Stimulated activated CD8-positive, alpha-beta memory T cell treated with anti-CD3 and anti-CD28 coated beads, Interleukin-15, amount 100 ng/mL, for 24 hours (primary cell): ENCODE measurements at places on chromosomes 5 and 9.

GRCh38 chr5:119420169-119420568 lies 32.1 kb upstream of the HSD17B4 start:
- DNase-seq = no peak

- no peak for DNase-seq
Observed at GRCh38 chr5:58235299-58235698, 224.6 kb downstream of the PLK2 start.

DNA sequence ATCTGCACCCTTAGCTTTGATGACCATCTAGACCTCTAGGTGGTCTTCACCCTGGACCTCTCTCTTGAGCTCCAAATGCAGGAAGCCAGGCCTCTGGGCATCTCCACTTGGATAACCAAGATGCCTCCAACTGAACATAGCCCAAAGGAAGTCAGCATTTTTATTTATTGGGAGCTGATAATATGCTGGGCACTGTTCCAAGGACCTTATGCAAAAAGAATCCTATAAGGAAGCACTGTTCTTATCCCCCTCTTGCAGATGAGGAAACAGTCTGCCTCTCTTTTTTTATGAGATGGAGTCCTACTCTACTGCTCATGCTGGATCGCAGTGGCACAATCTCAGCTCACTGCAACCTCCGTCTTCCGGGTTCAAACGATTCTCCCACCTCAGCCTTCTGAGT lies 219.9 kb downstream of the CDK5RAP2 start:
- no peak for DNase-seq

DNA sequence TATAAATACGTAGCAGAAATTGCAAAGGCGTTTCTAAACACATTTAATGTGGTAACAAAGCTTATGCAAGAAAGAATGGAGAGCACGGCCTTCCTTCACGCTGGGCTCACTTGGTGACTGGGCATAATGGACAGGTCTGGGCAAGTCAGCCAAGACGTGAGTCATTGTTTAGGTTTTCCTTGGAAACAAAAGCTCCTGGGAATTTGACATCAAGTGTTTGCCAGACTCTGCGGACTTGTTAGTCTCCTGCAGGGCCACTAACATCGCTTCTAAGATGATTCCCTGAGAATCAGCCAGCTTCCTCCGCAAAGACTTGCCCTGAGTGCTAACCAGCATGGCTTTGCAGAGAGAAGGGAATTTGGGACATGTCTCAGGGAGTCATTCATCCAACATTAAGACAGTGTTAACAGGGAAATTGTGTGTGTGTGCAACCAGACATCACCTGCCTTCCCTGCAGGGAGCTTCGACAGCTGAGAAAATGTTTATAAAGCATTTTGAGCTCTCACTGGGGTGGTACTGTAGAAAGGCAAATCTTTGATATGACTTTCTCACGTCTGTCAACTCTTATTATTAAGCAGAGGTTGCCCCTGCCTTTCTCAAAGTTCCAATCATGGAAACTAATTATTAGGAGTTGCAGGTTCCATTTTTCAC lies 182.5 kb downstream of the NTRK2 start:
- no peak for DNase-seq

- DNase-seq = no peak
Observed at GRCh38 chr9:109040571-109040970, 27.3 kb upstream of the CTNNAL1 start.

DNA sequence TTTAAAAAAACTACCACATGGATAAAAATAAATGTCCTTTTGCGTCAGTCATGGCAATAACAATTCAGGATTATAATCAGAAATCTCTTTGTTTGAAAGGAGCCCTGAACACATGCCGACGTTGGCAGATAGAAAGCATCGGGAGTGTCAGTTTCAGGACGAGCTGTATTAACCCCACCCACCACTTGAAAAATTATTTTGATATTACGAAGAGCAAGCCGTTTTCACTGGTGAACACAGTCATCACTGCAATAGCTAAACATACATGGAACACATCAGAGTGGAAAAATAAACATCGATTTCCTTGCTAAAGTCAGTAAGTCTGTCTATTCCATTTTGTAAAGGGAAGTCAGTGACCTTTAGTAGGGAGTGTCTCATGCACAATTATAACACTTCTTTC lies 266.4 kb upstream of the FBXL7 start:
- no peak for DNase-seq

- no peak for DNase-seq
Observed at GRCh38 chr9:78015241-78015640, 16.4 kb downstream of the GNAQ start.

- no peak for DNase-seq
Observed at GRCh38 chr9:111943200-111943599, 46.6 kb downstream of the UGCG start.

DNA sequence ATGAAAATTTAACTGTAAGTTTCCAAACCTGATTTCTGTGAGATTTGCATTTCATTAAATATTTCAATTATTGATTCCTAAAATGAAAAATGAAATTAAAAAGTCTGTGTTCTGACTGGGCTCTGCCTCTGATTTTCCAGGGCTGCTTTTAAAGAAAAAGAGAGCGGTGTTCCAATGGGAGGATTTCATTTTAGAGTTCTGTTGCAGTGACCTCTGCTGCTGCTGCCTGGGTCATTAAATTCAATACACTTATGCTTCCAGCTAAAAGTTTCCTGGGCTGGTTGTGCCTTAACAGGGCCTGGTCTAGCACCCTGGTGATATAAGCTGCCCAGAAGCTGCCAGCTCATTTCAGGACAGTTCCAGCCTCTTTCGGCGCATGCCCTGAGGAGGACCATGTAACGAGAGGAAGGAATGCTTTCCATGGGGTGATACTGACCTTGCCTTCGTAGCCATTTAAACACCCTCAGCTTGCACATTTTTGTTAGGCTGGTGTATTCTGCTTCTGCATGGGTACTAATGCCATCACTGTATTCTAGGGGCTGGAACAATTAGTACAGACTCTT lies 93.3 kb downstream of the TMEM174 start:
- no peak for DNase-seq

- no peak for DNase-seq
Observed at GRCh38 chr5:66337626-66338226, 193.6 kb downstream of the SREK1 start.

DNA sequence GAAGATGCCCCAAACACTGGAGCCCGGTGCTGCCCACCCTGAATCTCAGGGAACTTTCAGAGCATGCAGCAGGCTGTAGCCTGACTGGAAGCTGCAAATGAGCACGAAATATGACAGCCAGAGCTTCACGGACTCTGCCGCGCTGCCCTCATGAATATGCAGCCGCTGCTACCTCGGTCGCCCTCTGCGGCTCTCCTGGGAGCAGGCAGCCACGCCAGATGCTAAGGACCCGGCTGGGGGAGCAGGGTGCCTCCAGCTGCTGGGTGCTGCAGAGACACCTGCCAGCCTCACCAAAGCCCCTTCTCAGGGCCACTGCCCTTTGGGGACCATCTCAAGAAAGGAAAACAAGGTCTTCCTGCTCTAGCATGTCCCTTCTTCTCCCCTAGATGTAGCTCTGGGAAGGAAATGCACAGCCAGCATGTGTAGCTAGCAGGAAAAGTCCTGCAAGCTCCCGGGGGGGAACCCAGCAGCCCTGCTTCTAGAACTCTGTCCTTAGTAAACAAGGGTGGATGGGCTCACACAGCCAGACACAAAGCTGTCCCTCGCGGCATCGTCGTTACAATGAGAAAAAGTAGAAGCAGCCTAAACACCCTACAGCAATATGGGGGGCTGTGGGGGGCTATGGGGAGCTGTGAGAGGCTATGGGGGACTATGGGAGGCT lies 56.8 kb upstream of the OLFM1 start:
- DNase-seq = no peak

- DNase-seq = no peak
Observed at GRCh38 chr5:74426506-74426905, 214.0 kb downstream of the ENC1 start.

- DNase-seq = no peak
Observed at GRCh38 chr9:119005162-119005561, 364.1 kb downstream of the BRINP1 start.

DNA sequence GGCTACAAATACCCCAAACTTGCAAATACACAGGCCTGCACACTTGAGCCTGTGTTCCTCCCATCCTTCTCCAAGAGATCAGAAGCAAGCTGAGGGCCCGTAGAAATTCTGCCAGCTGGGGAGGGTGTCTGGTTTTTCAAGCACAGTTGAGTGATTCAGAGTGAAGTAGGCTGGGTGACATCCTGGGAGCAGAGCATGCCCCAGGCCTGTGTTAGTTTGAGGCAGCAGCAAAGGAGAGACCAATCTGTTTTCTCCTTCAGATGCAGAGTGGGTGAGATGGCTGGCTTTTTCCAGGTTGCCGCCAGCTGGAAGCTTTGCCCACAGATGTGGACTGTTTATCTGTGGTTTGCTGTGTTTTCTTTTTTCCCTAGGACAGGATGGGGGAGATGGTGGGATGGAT lies 63.1 kb downstream of the RCL1 start:
- DNase-seq = no peak
